ENCODE measurements at places on chromosomes 5 and 9. TPM values are rescaled to one million over a fixed set of nuclear protein-coding genes. Genes with fewer than 3 reads are reported as not detected.

GRCh38 chr5:119811458-119811857 is 182.1 kb downstream of the FAM170A start:
- DNase-seq: no peak
- no peak overlapping the region for H3K27ac ChIP-seq
- H3K4me3 ChIP-seq: no peak overlapping the region
- peaks cover 5% of the 10 kb centered on the region for H3K4me1 ChIP-seq
- H3K27me3 ChIP-seq: no peaks in the 10 kb centered on the region
- peaks cover 9% of the 10 kb centered on the region for H3K36me3 ChIP-seq

GRCh38 chr9:126413391-126414068 is 86.9 kb downstream of the MVB12B start:
- H3K27me3 ChIP-seq: no peaks in the 10 kb centered on the region
- H3K4me1 ChIP-seq: no peaks in the 10 kb centered on the region
- H3K27ac ChIP-seq: peak overlapping the region; percentile 78
- no peak overlapping the region for H3K4me3 ChIP-seq

Gene C5
- total RNA-seq: 8.3 TPM

DNA sequence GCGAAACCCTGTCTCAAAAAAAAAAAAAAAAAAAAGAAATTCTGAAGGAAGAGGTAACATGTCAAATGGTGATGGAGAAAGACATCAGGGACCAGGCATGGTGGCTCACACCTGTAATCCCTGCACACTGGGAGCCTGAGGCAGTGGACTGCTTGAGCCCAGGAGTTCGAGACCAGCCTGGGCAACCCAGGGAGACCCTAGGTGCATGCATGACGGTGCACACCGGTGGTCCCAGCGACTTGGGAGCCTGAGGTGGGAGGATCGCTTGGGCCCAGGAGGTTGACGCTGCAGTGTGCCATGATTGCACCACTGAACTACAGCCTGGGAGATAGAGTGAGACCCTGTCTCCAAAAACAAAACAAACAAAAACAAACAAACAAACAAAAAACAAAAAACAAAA is 1.8 kb downstream of the ISCA1 start:
- peaks cover 34% of the 10 kb centered on the region for H3K4me1 ChIP-seq
- H3K4me3 ChIP-seq: peak overlapping the region; percentile 97
- H3K27me3 ChIP-seq: peaks cover 27% of the 10 kb centered on the region

DNA sequence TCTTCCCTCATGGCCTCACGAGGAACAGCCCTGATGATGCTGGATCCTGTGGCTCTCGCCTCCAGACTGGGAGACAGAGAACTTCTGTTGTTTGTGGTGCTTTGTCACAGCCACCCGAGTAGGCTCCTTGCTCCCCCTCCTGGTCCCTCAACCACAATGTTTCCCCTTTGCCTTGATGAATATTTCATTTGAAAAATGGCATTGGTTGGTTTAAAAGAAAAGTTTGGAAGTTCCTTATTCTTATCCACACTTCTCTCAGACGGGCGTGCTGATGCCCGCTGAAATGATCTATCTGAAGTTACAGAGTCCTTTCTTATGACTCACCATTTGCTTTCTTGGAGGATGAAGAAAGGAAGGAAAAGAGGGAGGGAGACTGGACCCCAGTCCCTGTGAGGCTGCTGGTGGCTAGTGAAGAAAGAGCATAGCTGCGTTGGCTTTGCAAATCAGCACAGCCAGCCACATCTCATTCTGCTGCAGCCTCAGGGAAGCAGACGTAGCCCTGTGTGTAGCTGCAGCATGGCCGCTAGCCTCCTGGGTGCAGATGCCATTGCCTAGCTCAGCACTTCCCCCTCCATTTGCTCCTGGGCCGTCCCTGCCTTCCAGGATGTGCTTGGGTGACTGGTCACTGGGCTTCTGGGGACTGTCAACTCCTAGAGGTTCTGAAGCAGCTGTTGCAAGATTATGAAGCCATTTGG is 185.9 kb downstream of the ERCC6L2 start:
- H3K27me3 ChIP-seq: no peaks in the 10 kb centered on the region
- H3K4me1 ChIP-seq: peaks cover 31% of the 10 kb centered on the region
- DNase-seq: peak; percentile 24
- no peaks in the 10 kb centered on the region for H3K36me3 ChIP-seq
- H3K27ac ChIP-seq: peak overlapping the region; percentile 15

DNA sequence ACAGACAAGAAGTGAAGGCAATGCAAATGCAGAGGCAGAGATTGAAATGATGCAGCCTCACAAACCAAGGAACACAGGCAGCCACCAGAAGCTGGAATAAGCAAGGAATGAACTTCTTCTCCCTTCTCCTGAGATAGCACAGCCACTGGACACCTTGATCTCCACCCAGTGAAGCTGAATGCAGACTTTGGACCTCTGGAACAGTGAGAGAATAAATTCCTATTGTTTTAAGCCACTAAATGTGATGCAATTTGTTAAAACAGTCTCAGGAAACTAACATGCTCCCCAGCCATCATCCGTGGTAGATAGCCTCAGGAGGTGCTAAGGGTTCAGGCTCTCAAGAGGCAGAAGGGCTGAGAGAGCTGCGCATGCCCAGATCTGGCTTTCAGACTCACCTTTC is 512.2 kb upstream of the ZNF608 start:
- DNase-seq: no peak
- peaks cover 35% of the 10 kb centered on the region for H3K4me1 ChIP-seq
- peaks cover 15% of the 10 kb centered on the region for H3K36me3 ChIP-seq
- no peak overlapping the region for H3K27ac ChIP-seq
- H3K27me3 ChIP-seq: no peaks in the 10 kb centered on the region
- H3K4me3 ChIP-seq: no peak overlapping the region

DNA sequence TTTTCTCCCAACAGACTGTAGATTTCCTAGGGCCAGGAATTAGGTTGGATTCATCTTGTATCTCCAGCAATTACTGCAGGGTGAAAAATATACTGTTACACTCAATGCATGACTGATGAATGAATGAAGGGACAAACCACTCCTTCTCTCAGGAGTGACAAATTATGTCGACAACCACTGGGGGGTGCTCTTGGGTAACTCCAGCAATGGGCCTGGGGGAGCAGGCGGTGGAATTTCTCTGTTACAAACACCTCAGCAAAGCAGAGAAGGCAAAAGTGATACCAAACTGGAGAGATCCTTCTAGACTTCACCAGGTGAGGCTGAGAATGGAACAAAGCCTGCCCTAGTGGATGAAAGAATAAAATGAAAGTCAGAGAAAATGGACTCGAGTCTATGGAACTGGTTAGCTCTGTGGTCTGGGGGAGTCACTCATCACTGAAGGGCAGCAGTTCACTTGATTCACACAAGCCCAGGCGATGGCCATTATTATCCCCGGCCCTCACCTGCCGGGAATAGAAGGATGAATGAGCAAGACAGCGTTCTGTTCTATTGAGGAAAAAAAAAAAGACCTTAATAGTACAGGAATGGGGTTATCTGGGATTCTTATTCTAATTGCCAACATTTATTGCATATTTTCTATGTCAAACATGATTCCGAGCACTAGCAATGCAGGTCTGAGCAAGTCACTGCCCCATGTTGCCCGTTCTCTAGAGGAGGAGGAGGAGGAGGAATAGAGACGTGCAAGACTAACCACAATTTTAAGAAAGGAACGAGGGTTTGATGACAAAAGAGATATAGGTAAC is 341.1 kb downstream of the ASTN2 start:
- peaks cover 8% of the 10 kb centered on the region for H3K4me1 ChIP-seq
- peak; percentile 34 for DNase-seq
- H3K36me3 ChIP-seq: no peaks in the 10 kb centered on the region
- H3K27ac ChIP-seq: no peak overlapping the region
- peaks cover 25% of the 10 kb centered on the region for H3K27me3 ChIP-seq

Gene UQCRQ
- total RNA-seq: 274 TPM

Data from neural crest cell (in vitro differentiated cells).